MM.1S (cell line): ENCODE measurements at places on chromosomes 13 and 19.

DNA sequence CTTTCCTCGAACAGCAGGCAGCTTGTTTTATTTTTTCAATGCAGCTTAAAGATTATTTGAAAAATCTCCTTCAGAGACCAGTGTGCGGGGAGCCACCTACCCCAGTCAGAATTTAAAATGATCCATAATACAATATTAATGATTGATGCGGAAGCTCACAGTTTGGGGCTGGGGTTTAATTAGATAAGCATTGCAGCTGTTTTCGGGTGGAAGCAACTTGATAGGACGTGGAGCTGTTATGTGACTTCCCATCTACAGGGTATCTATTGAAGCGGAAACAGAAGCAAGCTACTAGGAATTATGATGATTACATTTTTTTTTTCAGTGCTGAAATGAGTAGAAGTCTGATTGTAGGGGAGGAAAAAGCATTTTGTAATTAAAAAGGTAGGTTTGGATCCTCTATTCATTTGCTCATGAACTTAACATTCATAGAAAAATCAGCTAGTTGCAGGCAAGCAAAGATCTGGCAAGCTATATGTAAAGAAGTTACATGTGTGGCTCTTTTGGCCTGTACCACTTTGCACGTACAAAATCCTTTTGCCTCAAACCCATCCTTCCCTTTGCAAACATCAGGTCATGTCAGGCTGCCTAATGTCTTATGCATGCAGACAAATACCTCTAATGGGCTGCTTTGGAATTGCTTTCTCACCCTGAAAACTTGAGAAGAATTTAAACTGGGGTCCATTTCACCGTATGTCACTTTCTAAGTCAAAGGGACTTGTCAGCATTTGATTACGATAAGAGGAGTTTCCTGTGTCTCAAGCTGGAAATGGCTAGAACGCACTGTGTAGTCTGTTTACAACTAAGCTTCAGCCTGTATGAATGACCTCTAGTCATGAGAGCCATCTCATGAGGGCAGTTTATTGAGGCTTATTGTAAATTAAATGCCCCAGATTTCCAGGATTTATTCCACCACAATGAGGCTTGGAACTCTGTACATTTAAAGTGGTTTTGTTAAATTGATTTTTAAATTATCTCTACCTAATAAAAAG is 267.1 kb upstream of the TMTC4 start:
- no peak overlapping the region for H3K27ac ChIP-seq
- no peaks in the 10 kb centered on the region for H3K36me3 ChIP-seq
- no peak overlapping the region for H3K4me3 ChIP-seq
- H3K27me3 ChIP-seq = no peaks in the 10 kb centered on the region
- no peak for DNase-seq
- H3K4me1 ChIP-seq = no peaks in the 10 kb centered on the region

- H3K27me3 ChIP-seq = no peaks in the 10 kb centered on the region
- H3K27ac ChIP-seq = no peak overlapping the region
- no peak for DNase-seq
- H3K4me3 ChIP-seq = no peak overlapping the region
- no peaks in the 10 kb centered on the region for H3K4me1 ChIP-seq
Observed at GRCh38 chr13:113545455-113545930, 39.1 kb upstream of the TFDP1 start.

DNA sequence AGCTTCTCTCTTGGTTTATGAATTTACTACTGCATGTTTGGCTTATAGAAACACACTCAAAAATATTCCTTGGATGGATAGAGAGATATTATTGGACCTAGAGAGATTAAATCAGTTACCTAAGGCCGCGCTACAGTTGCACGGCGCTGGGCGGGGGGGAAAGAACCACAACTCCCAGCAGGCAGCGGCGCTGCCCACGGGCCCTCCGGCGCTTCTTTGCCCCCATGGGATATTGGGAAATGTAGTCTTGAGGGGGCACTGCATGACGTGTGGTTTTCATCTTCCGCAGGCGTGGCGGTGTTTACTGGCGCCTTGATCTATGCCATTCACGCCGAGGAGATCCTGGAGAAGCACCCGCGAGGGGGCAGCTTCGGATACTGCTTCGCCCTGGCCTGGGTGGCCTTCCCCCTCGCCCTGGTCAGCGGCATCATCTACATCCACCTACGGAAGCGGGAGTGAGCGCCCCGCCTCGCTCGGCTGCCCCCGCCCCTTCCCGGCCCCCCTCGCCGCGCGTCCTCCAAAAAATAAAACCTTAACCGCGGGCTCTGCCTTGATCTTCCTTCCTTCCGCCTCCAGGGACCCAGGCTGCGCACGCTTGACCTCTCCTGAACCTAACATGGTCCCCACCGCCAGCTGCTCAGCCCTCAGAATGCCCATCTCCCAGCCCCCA is 4.8 kb downstream of the EMP3 start:
- H3K4me3 ChIP-seq = peak overlapping the region; percentile 54
- no peaks in the 10 kb centered on the region for H3K27me3 ChIP-seq
- H3K27ac ChIP-seq = peak overlapping the region; percentile 81
- no peaks in the 10 kb centered on the region for H3K36me3 ChIP-seq
- peaks cover 24% of the 10 kb centered on the region; the same call in 1 of the 2 replicates for H3K4me1 ChIP-seq

DNA sequence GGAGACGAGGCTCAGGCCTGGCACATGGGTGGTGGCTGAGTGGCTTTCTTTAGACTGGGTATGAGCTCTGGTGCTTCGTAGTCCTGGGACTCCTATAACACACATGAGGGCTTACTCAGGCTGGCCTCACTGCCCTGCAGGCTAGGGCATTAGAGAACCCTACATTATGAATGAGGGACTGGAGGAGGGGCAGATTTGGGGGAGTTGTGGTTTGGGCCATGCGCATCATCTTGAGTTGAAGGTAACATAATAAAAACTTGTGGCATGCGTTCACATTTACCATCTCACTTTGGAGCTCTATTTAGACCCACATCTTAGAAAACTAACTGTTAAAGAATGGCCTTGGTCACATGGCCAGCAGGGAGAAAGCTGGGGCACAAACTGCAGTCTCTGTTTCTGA is 54.2 kb downstream of the STARD13 start:
- no peak overlapping the region for H3K27ac ChIP-seq
- no peak for DNase-seq
- no peak overlapping the region for H3K4me3 ChIP-seq
- no peaks in the 10 kb centered on the region for H3K4me1 ChIP-seq

DNA sequence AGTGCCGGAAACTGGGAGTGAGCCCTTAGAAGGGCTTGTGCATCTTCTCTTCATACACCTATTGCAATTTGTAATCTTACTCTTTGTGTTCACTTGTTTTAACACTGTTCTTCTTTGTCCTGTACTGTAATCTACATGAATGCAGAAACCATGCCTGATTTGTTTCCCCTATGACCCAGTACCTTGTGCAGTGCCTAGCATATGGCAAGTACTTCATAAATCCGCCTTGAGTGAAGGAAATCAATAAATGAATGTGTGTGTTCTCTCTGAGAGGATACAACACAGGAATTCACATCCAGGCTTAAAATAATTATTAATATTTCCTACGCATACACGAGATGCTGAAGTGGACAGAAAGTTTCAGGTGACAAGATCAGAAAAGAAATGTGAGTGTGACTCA is 172.6 kb downstream of the GPC6 start:
- H3K27me3 ChIP-seq = no peaks in the 10 kb centered on the region
- no peaks in the 10 kb centered on the region for H3K36me3 ChIP-seq
- H3K4me3 ChIP-seq = no peak overlapping the region
- no peak for DNase-seq
- no peak overlapping the region for H3K27ac ChIP-seq

- H3K4me3 ChIP-seq = no peak overlapping the region
- H3K4me1 ChIP-seq = no peaks in the 10 kb centered on the region
- H3K27me3 ChIP-seq = no peaks in the 10 kb centered on the region
- no peaks in the 10 kb centered on the region for H3K36me3 ChIP-seq
Observed at GRCh38 chr13:41694545-41695301, 237.4 kb downstream of the RGCC start.

DNA sequence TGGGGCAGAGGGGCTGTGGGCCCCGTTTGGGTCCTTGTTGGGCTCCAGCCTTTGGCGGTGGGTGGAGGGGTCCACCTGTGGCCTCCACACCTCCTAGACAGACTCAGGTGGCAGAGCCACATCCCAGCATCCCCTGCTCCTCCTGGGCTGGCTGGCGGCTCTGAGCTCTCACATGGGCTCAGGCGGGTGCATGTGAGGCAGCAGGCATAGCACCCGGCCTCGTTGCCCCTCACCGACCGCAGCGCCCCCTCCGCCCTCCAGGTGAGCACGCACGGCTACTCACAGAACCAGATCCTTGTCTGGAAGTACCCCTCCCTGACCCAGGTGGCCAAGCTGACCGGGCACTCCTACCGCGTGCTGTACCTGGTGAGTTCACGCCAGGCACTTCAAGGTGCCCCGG is 5.9 kb upstream of the TEKTIP1 start:
- H3K27ac ChIP-seq = no peak overlapping the region
- H3K4me3 ChIP-seq = no peak overlapping the region
- DNase-seq = no peak
- H3K36me3 ChIP-seq = no peaks in the 10 kb centered on the region

GRCh38 chr13:93552596-93552995 is 326.0 kb downstream of the GPC6 start:
- H3K27ac ChIP-seq = no peak overlapping the region
- no peaks in the 10 kb centered on the region for H3K36me3 ChIP-seq
- DNase-seq = no peak
- no peaks in the 10 kb centered on the region for H3K27me3 ChIP-seq

DNA sequence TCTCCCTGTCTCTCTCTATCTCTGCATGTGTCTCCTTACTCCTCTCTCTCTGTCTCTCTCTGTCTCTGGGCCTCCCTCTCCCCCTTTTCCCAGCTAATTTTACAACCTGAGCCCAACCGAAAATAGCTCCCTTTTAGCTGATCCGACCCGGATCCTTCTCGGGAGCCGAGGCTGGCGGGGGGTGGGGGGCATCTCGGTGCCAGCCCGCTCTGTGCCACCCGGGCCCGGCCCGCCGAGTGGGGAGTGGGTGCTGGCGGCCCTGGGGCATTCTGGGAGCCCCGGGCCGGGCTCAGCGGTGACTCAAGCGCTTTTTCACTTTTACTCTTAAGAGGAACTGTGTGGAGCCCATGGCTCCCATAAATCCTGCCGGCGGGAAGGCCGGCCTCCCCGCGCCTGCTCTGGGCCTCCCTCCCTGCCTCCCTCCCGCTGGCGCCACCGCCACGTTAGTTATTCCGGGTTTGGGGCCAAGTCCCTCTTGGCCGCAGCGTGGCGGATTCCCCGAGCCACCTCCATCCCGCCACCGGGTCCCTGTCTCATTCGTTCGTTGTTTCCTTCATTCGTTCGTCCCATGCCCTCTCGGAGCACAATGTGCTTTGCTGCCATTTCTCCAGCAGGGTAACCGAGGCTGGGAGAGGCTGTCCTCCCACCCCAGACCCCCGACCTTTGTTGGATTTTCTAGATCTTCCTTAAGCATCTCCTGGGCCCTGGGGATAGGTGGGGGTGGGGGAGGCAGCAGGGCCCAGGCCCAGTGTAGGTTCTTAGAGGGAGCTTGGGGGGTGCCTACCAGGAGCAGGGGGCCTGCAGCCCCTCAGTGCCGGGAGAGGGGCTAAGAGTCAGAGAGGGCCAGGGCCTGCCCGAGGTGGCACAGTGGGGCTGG is 3.2 kb downstream of the NFIC start:
- no peaks in the 10 kb centered on the region for H3K36me3 ChIP-seq
- no peak for DNase-seq
- no peak overlapping the region for H3K27ac ChIP-seq
- H3K27me3 ChIP-seq = peaks cover 96% of the 10 kb centered on the region
- H3K4me3 ChIP-seq = peak overlapping the region; percentile 36; the same call in 1 of the 2 replicates
- H3K4me1 ChIP-seq = no peaks in the 10 kb centered on the region

GRCh38 chr19:11375143-11375948 is 880 bp downstream of the SWSAP1 start:
- DNase-seq = peak; percentile 62
- H3K36me3 ChIP-seq = no peaks in the 10 kb centered on the region
- no peaks in the 10 kb centered on the region for H3K27me3 ChIP-seq
- H3K27ac ChIP-seq = peak overlapping the region; percentile 22; the same call in 1 of the 2 replicates
- peaks cover 25% of the 10 kb centered on the region for H3K4me1 ChIP-seq

GRCh38 chr19:13151605-13152355 is 1.6 kb downstream of the IER2 start:
- peak overlapping the region; percentile 91 for H3K4me3 ChIP-seq
- peak; percentile 96 for DNase-seq
- H3K4me1 ChIP-seq = peaks cover 32% of the 10 kb centered on the region
- H3K27me3 ChIP-seq = peaks cover 36% of the 10 kb centered on the region
- no peaks in the 10 kb centered on the region for H3K36me3 ChIP-seq
